NK-92 treated with Interleukin-12 subunit alpha and Interleukin-12 subunit beta, amount 100 ng/mL, for 24 hours (cell line): ENCODE measurements at places on chromosomes 1 and 21.

DNA sequence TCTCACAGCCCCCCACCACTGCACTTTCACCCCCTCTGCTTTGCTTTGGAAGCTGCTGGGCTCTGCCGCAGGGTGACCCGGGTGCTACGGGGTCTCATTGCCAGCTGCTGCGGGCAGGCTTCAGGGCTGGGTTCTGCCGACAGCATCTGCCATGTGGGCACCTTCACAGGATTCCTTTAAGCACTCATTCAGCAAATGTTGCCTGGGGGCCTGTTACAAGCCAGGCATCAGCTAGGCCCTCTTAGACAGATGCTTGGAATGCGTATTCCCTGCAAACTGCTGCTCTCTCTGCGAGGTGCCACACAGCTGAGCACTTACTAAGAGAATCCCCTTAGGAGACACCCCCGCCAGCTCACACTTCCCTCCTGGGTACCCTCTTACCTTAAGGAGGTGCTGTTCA, 29.2 kb downstream of the COL16A1 start:
- DNase-seq: no peak

- peak; percentile 53 for DNase-seq
Measured at GRCh38 chr1:180229483-180230415, at the start of gene LHX4. LHX4 (plus strand) TSS chr1:180230264; CDS start chr1:180230530, 266 bp downstream.

DNA sequence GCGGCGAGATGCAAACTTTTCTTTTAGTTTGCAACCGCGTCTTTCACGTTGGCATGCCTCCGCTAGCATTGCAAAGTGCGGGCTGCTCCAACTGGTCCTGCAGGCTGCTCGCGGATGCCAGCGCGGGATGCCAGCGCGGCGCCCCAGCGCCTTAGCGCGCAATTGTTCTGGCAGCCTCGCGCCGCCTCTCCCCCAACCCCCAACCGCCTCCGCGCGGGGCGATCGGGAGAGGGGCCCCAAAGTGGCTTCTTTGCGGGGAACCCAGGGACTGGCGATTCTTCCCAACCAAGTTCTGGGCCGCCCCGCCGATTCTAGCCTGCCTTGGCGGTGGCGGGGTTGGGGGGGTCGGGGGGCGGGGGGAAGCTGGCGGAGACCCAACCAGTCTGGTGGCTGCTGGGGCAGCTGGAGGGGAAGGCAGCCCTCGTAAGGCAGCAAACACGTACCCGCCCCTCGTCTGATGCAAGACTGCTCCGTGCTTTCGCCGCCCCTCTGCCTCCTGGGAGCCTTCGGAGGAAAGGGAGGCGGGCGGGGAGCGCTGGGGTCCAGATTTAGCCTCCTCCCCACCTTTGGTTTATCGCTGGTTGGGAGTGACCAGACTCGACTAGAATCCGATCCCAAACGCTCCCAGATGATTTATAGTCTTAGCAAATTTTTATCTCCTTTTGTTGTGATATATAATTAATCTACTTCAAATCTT, 756 bp downstream of the PHGDH start:
- no peak for DNase-seq

DNA sequence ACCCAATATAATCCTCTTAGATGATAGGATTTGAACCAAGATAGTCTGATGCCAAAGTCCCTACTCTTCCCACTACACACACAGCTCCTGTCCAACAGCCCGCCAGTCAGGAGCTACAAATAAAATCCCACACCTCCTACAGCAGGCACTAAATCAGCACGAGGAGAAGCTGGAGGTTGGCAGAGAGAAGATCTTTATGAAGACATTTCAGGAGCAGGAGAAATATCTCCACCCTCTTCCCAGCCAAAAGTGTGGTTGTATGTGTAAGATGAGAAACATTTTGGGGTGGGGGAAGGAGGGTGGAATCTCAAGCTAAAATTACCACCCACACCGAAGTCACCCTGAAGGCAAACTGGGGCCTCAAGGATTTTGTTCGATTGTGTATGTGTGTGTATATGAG, 54.5 kb downstream of the PLXNA2 start:
- DNase-seq: no peak

DNA sequence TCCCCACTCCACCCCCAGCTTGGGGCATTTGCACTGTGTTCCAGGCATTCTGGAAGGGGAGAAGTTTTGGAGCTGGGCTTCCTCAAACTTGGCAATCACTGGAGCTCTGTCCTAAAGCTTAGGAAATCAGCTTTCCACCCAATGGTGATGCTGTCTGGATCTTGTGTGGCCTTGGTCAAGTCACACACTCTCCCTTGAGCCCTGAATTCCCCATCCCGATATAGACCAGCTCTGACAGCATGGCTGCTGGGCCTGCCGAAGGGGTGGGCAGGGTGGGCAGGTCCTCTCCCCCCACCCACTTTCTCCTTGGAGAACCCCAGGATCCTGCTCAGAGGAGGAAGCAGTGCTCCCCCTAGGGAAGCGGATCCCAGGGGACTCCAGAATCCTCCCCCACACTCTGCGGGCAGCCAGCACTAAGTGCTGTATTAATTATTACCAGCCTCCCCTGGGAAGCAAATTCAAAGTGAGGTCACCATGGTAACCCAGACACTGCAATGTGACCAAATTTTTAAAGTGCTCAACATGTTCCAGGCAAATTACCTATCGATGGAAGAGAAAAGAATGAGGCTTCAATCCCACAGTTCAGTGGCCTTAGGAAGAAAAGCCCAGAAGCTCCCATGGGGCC, 21.3 kb upstream of the LDLRAP1 start:
- no peak for DNase-seq

- peak; percentile 19 for DNase-seq
Measured at GRCh38 chr1:160707236-160708064, 4.2 kb downstream of the CD48 start.

GRCh38 chr1:67060811-67061218, 6.9 kb upstream of the SLC35D1 start:
- no peak for DNase-seq

DNA sequence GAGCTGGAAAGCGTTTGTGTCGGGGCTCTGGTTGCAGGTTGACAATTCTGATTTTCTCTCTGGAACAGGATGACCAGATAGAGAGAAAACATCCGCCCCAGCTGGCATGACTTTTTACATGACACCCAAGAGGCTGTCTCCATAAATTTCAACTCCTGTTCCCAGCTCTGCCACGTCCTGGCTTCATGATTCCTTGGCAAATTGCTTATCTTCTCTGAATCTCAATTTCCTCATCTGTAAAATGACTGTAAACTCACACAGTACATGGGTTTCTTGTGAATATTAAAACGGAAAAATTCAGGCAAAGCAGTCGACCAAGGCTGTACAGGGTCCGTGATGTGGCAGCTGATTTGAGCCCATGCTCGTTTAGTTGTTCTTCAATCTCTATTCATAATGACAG, 572.7 kb downstream of the AJAP1 start:
- DNase-seq: no peak

DNA sequence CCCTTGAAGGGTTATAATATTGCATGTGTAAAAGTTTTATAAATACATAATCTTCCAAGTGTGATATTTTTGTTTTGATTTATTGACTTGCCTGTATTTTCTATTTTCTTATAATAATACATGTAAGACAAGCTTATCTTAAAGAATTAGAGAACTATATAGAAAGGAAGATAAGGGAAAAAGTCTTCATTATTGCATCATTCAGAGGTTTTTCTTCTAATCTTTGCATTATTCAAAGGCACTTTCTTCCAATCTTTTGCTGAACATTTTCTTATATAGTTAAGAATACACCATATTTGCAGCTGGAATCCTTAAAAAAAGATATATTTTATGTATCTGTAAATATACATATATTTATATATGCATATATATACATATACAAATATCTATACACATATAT, 33.4 kb downstream of the PRRX1 start:
- no peak for DNase-seq

DNA sequence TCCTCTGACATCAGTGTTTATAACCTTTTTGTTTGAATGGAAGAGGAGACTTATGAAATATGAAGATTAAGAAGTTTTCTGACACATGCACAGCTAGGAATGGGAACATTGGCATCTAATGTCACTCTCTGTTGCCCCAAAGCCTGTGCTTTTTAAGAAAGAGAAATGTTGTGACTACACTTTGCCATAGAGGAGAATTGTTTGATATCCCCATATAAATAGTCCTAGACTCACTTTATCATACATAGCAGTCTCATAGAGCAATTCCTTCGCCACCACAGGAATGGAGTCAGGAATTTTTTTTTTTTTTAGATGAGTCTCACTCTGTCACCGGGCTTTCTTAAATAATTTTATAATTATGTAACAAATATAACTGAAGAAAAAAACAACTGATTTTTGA, 1.5 kb downstream of the KRTAP21-3 start:
- DNase-seq: no peak

GRCh38 chr1:203273869-203274602, 31.3 kb upstream of the BTG2 start:
- DNase-seq: no peak

DNA sequence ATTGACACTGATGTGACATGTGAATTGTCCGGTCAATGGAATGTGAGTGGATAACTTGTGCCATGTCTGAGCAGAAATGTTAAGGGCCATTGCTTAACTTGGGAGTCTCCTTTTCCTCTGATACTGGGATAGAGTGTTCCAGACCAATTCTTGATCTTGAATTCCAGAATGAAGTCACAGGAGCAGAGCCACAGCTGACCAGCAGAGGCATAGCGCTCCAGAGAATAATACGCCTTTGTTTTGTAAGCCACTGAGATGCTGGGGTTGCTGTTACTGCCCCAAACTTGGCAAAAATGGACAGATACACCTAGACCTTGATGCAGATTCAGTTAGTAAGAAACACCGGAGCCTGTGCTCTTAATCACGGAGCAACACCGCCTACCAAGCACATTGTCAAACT, 6.3 kb downstream of the KCNJ6 start:
- DNase-seq: no peak

DNA sequence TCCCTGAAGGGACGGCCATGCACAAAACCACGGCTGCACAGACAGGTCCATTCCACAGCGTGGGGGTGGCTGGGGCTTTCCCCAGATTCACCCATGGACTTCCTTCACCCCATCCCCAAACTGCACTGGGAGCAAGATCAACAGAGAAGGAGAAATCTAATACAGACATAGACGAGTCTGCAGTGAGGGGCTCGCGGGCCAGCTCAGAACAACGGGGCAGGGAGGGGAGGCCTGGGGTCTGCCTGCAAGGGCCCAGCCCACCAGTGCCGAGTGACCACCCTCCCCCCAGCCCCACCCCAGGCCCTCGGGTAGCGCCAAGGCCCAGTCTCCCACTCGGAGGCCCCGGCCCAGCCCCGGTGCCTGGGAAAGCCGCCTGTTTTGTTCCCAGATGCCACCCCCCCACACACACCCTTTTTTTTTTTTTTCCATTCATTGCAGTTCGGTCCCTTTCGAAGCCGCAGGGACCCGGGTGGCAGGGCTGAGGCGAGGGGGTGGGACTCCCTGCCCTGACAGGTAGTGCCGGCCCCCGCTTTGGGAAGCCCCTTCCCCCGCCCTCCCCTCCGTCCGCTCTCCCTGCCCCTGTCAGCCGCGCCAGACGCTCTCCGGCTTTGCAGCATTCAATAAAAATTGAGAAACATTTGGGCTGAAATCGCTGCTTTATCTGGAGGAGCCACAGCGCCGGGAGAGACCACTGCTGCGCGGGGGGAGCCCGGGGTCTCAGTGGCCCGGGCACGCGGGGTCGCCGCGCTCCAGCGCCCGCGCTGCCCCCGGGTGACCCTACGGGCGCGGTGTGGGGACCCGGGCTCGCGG, 543 bp upstream of the EPHB2 start:
- no peak for DNase-seq

- DNase-seq: no peak
Measured at GRCh38 chr1:12405325-12406210, 175.7 kb downstream of the VPS13D start.

- no peak for DNase-seq
Measured at GRCh38 chr1:29344336-29344735, 108.0 kb downstream of the PTPRU start.

- no peak for DNase-seq
Measured at GRCh38 chr1:231936983-231937775, 310.6 kb downstream of the DISC1 start.
